ENCODE measurements at places on chromosomes 6 and 20. TPM values are rescaled to one million over a fixed set of nuclear protein-coding genes. Genes with fewer than 3 reads are reported as not detected.

- no peaks in the 10 kb centered on the region for H3K36me3 ChIP-seq
- no peak for DNase-seq
- no peak overlapping the region for H3K4me3 ChIP-seq
- no peaks in the 10 kb centered on the region for H3K4me1 ChIP-seq
Observed at GRCh38 chr6:48736501-48737206, 625.7 kb upstream of the PTCHD4 start.

DNA sequence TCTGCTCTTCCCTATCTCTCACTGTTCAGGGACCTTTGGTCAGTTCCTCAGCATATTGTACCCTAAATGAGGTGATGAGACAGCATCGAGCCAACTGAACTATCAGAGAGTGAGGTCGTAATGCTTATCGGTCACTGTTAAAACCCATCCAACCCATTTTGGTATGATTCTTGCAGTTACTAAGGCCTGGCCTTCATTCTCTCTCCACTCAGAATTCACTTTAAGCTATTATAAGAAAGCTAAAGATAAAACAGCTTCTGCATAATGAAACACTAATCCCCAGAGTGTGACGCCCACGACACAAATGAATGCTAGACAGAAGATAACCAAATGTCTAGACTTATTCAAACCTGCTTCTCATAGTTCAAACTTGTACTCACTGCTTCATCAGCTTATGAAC is 175.8 kb downstream of the GMPR start:
- H3K36me3 ChIP-seq, result no peaks in the 10 kb centered on the region
- H3K4me1 ChIP-seq, result no peaks in the 10 kb centered on the region
- no peak overlapping the region for H3K27ac ChIP-seq
- H3K27me3 ChIP-seq, result no peaks in the 10 kb centered on the region
- DNase-seq, result no peak

DNA sequence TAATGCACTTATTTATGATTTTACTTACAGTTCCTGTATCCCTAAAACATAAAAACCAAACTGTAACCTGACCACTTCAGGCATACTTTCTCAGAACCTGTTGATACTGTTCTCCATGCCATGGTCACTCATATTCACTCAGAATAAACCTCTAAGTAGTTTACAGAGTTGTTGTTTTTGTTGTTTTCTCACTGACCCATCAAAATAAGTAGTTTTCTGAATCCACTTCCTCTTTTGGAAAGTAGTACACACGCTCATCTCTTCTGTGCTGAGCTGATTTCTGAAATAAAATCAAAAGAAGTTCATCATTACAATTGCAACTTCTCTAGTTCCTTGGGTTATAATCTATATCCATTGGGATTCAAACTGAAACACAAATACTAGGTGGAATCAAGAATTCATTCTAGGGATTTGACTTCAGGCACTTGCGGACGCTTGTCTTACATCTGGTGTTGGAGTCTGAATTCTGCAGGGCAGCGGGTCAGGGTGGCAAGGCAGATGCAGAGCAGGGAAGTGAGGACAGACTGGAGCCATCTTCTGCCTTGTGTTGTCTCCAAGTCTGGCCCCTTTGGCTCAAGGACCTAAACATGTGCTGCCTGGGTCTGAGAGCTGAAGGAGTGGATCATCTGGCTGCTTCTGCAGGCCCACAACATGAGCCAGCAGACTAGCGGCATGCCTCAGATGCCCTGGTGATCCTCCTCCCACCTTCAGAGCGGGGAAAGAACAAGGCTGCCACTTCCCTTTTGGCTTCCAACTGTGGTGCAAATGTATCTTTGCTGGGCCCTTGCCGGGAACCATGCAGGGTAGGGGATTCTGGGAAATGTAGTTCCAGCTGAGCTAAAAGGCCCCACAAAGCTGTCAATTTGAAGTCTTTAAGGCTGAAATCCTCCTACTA is 167.9 kb upstream of the MYLIP start:
- peaks cover 15% of the 10 kb centered on the region for H3K4me1 ChIP-seq
- H3K27me3 ChIP-seq, result no peaks in the 10 kb centered on the region
- no peaks in the 10 kb centered on the region for H3K36me3 ChIP-seq

- H3K4me3 ChIP-seq, result no peak overlapping the region
- H3K27me3 ChIP-seq, result peaks cover 43% of the 10 kb centered on the region
- DNase-seq, result no peak
- no peaks in the 10 kb centered on the region for H3K36me3 ChIP-seq
- no peaks in the 10 kb centered on the region for H3K4me1 ChIP-seq
- no peak overlapping the region for H3K27ac ChIP-seq
Observed at GRCh38 chr20:46798430-46798829, 89.0 kb downstream of the SLC2A10 start.

DNA sequence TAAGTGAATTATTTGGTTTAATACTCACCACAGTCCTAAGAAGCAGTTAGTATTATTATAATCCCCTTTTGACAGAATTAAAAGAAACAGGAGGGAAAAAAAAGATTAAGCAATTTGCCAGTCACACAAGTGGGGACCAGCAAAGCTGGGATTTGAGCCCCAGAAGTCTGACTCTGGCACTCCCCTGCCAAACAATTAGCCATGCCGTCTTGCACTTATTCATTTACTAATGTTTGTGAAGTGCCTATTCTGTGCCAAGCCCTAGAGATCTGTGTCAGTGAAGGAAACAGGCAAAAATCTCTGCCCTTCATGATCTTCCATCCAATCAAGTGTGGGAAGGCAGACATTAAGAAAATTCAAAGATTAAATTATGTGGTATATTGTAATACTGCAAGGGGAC is 126.0 kb upstream of the TOP1 start:
- no peaks in the 10 kb centered on the region for H3K36me3 ChIP-seq
- no peaks in the 10 kb centered on the region for H3K4me1 ChIP-seq
- no peak for DNase-seq
- H3K27ac ChIP-seq, result no peak overlapping the region
- H3K27me3 ChIP-seq, result no peaks in the 10 kb centered on the region

GRCh38 chr20:9889270-9889981 is 50.5 kb upstream of the PAK5 start:
- no peak overlapping the region for H3K27ac ChIP-seq
- DNase-seq, result no peak
- H3K4me3 ChIP-seq, result peak overlapping the region; percentile 8
- no peaks in the 10 kb centered on the region for H3K27me3 ChIP-seq

DNA sequence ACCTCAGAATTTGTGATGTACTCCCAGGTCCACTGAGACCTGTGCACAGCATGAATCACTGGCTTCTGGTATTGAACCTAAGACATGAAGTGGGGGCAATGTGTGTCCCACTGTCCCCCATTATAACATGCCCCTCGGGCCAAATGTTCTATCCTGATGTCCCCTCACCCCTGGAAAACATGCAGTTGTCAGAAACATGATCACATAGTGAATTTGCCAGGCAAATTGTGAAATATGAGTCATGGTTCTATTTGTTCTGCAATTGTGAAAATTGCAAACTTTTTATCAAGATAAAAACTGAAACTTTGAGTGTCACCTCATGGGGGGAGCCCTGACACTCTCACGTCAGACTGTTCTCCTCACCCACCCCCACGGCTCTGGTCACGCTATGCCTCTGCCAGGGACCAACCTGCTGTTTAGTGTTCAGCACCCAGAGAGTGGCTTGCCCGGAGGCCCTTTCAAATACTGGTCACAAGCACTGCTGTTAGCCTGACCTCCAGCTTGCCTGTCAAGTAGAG is 305.3 kb downstream of the CLIC5 start:
- H3K4me3 ChIP-seq, result no peak overlapping the region
- no peak for DNase-seq
- H3K36me3 ChIP-seq, result no peaks in the 10 kb centered on the region
- no peak overlapping the region for H3K27ac ChIP-seq

DNA sequence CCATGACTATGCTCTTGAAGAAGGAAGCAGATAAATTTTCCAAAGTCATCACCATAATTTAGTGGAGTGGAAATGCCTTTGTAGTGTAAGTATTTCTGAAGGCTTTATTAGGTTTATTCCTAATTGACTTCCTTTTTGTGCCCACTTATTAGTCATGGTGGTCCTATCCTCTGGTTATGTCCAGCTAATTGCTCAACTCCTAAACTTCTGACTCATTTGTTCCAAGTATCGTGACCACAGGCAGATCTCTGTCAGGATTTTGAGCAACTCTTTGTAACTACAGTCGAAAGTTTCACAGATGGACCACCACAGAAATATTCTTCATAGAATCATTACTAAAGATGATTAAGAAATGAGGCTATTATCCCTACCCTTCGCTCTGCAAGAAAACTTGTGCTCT is 315.6 kb upstream of the PTCHD4 start:
- no peaks in the 10 kb centered on the region for H3K4me1 ChIP-seq
- H3K36me3 ChIP-seq, result no peaks in the 10 kb centered on the region
- no peak overlapping the region for H3K27ac ChIP-seq
- no peak for DNase-seq
- no peaks in the 10 kb centered on the region for H3K27me3 ChIP-seq
- H3K4me3 ChIP-seq, result no peak overlapping the region

DNA sequence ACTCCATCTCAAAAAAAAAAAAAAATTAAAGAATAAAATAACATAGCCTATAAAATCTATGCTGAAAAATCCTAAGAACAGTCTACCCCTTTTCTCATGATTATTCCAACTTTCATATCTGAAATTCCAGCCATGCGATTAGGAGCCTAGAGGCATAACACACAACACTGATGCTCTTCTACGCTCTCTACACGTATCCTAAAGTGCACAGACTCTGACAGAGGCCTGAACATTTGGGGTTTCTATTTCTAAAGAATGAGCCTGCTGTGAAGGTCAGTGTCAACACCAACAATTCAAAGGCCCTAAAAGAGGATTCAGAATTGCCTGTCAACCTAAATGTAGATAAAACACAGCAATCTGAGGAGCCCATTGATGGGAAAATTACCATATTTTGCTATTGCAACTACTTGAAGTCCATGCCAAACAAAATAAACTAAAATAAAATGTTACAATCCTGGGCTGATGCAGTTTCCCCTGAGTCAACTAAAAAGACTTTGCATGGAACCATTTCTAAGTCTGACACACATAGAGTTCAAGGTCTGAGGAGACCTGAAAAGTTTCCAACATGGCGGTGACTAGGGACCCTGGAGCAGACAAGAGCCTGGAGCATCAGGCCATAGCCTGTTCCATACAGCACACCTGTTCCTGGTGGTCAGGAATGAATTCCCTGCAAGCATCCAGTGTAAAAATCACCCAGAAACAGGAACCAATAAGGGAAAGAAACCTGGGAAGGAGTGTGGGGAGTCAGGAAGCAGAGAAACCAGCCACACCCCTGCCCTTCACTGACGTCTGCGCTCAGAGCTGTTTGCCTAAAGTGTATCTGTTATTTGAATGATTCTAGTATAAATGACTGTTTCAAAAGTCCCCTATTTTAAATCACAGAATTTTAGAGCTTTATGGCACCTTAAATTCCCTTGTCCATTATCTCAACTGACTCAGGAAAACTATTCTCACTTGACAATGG is 11.8 kb downstream of the NINL start:
- no peak overlapping the region for H3K27ac ChIP-seq
- H3K27me3 ChIP-seq, result no peaks in the 10 kb centered on the region
- DNase-seq, result no peak
- H3K36me3 ChIP-seq, result no peaks in the 10 kb centered on the region

The TXLNB gene
- 1.3 TPM for total RNA-seq

The KCNK5 gene
- 10.0 TPM for total RNA-seq

The CYP24A1 gene
- total RNA-seq, result 0.17 TPM

The POPDC3 gene
- 1.9 TPM for total RNA-seq

The RPL10A gene
- total RNA-seq, result 941 TPM

The FAM217A gene
- not detected for total RNA-seq

The HLA-DQA1 gene
- total RNA-seq, result 111 TPM

The LY6G5C gene
- total RNA-seq, result 3.4 TPM
